ENCODE measurements at places on chromosomes 16 and 17.

DNA sequence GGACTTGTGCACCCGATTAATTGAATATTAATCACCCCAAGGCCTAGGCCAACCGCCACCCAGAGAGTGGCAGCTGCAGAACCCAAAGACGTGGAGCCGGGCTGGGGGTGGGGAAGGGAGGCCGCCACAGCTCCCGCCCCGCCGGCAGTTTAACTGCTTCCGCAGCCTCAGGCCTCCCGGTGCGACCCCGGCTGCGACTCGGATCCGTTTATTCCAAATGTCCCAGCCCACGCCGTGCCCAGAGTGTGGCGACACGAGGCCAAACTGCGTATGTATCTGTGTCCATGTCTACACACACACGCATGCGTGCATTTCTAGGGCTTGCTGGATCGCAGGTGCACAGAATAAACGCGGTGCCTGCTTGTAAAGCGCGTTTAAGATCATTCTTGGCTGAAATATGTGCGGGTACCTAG, 802 bp upstream of the TOB1 start:
- no peak for DNase-seq

GRCh38 chr17:9386401-9386800, 189.2 kb downstream of the STX8 start:
- no peak for DNase-seq

DNA sequence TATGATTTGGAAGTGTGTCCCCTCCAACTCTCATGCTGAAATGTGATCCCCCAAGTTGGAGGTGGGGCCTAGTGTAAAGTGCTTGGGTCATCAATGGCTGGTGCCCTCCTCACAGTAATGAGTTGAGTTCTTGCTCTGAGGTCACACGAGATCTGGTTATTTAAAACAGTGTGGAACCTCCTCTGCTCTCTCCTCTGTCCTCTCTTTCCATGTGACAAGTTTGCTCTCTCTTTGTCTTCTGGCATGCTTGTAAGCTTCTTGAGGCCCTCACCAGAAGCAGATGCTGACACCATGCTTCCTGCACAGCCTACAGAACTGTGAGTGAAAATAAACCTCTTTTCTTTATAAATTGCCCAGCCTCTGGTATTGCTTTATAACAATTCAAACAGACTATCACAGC, 19.9 kb downstream of the BRIP1 start:
- no peak for DNase-seq

- no peak for DNase-seq
Observed at GRCh38 chr16:53689636-53690035, 14.0 kb downstream of the RPGRIP1L start.

DNA sequence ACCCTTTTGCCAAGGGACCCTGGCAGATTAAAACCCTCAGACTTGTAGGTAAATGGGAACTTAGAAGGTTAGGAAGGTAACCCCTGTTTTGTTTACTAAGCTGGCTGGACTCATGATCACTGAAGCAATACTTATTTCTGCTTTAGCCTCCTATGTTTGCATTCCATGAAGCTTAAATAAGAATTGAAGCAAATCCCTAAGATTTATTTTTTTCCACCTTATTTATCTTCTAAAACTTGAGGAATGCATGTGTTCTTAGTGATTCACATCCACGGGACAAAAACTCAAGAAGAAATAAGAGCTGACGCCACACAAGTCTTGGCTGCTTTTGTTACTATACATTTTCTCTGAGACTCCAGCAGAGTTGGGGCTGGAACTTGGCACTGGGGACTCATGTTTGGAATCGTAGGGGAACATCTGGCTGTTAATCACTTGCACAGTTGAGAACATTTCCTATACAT, 35.5 kb downstream of the CLUAP1 start:
- peak; percentile 41 for DNase-seq

GRCh38 chr17:27296428-27296979, 2.6 kb downstream of the WSB1 start:
- peak; percentile 88 for DNase-seq
